ENCODE measurements at places on chromosomes 12 and 14.

- DNase-seq, result no peak
These were observed 193.0 kb downstream of the MON2 start for GRCh38 chr12:62659453-62660295.

GRCh38 chr14:67416810-67417209, 4.8 kb upstream of the PLEK2 start:
- no peak for DNase-seq

- DNase-seq, result no peak
These were observed 7.9 kb upstream of the C1RL start for GRCh38 chr12:7116916-7117315.

- no peak for DNase-seq
These were observed 11.2 kb downstream of the TTC9 start for GRCh38 chr14:70652871-70653270.

DNA sequence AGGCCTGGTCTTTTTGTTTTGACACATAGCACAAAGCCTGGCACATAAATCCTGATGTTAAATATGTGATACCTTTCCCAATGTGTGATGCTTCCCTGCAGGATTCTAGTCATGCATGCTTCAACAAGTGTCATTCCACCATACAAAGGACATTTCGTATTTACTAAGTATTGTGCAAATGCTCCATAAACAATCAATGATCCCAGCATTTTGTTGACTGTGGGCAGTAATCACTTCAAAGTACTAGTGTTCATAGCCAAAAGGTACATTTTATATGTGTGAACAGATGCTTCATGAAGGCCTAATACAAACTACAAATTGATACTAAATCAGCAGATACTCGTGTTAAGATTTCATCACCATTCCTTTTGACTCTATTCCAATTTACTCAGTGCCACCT, 4.4 kb downstream of the CCNB1IP1 start:
- DNase-seq, result no peak

DNA sequence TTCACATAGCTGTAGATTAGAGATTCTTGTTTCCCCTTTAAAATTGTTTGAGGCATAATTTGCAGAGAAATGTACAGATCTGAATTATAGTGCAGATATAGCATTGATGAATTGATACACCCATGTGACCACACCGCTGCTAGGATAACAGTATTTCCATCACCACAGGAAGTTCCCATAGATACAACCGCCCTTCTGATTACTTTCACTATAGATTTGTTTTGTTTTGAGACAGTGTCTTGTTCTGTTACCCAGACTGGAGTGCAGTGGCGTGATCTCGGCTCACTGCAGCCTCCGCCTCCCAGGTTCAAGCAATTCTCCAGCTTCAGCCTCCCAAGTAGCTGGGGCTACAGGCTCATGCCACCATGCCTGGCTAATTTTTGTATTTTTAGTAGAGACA, 8.8 kb upstream of the ASPG start:
- no peak for DNase-seq

DNA sequence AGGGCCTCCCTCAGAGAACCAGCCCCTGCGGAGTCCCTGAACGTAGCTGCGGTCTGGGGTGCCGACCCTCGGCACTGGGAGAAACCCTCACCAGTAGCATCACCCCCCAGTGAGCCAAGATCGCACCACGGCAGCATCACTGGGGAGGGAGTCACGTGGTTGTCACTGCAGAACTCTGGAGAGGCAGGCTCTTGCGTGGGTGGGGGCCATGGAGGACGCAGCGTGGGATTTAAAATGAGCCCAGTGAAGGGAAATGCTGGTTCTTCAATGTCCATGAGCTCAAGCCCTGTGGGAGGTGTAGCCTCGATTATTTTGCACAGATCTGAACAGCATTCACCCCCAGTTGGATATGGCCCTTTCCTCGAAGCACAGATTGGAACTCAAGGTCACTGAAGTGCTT, 3.9 kb upstream of the GALNT9 start:
- no peak for DNase-seq

DNA sequence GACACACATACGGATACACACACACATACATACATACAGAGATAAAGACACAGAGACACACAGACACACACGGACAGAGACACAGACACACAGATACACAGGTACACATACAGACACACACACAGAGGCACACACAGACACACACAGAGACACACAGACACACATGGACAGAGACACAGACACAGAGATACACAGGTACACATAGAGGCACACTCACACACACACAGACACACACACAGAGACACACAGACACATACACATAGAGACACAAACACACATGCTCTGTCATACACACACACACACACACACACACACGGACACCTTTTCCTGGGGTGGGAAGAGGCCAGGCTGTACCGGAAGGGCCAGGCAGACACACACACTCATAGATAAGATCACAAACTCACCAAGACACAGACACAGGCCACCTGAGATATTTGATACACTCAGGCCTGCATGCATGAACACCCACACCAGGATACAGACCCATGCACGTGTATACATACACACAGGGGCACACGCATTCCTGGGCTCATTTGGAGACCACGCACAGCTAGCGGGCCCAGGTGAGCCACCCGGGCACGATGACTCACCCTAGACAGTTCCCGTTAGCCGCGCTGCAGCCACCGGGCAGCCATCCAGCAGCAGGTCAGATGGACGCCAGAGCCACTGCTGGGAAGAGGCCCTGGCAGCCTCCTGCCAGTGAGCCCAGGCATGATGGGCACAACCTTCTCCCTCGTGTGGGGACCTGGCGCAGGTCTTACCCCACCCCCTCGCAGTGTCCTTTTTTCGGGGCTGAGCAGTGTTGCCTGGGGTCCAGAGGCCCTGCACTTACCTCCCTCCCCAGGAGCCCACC, 1.8 kb upstream of the AHNAK2 start:
- no peak for DNase-seq

DNA sequence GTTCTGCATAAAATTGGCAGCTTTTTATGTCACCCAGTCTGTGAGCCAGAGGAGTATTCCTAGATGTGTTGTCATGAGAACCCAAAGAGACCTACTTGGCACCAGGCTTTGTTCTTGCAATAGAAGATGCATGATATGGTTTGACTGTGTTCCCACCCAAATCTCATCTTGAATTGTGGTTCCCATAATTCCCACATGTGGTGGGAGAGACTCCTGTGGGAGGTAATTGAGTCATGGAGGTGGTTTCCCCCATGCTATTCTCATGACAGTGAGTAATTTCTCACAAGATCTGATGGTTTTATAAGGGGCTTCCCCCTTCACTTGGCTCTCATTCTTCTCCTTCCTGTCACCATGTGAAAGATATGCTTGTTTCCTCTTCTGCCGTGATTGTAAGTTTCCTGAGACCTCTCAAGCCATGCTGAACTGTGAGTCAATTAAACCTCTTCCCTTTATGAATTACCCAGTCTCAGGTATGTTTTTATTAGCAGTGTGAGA, 572.0 kb upstream of the ATP2B1 start:
- no peak for DNase-seq

GRCh38 chr14:80681651-80682050, 259.9 kb downstream of the CEP128 start:
- DNase-seq, result no peak

DNA sequence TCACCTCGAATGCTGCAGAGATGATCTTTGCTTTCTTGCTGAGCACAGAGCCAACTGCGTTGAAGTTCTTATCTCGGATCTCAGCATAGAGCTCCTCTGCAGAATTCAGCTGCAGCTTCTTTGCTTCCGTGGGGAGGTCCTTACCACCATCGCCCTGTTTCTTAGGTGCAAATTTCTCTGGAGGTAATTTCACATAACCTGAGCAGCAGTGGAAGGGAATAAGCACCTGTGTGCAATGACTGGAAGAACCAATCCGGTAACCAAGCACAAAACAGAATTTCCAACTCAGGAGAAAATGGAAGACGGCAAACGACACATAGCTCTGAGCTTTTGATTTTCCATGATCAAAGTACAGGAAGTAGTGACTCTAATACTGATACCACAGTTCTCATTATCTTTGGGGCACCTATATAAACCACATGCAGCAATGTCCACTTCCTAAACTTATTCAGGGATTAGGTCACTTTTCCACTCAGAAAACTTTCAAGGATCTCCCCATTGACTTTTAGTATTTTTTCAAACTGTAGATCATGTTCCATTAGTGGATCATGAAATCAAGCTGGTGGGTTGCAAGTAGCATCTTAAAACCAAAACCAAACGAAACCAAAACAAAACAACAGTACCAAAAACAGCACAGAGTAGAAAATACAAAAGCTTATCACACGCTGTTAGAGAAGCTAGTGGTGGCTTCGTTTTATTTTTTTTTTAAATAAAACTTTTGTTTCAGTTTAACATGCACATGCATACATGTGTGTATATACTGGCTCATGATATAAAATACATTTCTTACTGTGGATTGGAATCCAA, 18.9 kb upstream of the DIABLO start:
- no peak for DNase-seq

GRCh38 chr12:92987846-92988621, 58.9 kb upstream of the EEA1 start:
- no peak for DNase-seq

DNA sequence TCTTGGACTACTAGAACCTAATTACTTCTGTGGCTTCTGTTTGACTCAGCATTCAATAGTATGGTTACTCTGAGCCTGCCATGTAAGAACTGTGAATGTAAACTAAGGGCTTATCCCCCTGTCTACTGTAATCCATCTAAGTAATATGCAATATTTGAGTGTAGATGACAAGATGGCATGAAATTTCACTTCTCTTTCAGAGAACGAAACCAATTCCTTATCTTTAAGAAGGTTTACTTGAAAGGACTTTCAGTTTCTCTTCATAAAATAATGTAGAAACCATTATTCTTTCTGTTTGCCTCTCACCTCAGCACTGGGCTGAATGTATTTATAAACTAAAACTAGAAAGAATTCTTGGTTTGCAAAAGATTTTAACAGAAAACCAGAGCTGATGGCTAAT, 60.4 kb upstream of the ARID2 start:
- no peak for DNase-seq

- no peak for DNase-seq
These were observed 76.6 kb downstream of the LRP6 start for GRCh38 chr12:12190087-12190809.

Measured in activated T-helper 1 cell treated with anti-CD3 and anti-CD28 coated beads, Interleukin-2, amount 50 U/mL, for 16 hours (primary cell).